ENCODE measurements at places on chromosomes 1 and 21.

DNA sequence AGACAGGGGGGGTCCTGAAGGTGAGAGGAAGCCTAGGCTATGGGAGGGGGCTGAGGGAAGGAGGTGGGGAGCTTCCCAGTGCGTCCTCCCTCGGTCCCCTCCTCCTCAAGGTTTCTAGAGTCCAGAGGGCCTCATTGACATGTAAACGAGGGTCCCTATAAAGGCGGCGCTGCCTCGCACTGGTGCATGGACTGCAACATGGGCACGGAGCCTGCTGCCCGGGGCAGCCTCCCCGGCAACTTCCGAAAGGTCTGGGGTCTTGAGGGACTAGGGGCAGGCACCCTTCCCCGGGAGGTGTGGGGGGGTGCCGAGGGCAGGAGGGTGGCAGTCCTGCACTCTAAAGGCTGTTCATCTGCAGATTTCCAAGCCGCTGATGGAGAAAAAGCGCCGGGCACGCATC, at the start of gene HES3:
TSS of gene HES3 (plus strand) at position 187 of the 400 bp plus-strand sequence. CDS start at position 374, 187 bp downstream.
- DNase-seq = no peak

DNA sequence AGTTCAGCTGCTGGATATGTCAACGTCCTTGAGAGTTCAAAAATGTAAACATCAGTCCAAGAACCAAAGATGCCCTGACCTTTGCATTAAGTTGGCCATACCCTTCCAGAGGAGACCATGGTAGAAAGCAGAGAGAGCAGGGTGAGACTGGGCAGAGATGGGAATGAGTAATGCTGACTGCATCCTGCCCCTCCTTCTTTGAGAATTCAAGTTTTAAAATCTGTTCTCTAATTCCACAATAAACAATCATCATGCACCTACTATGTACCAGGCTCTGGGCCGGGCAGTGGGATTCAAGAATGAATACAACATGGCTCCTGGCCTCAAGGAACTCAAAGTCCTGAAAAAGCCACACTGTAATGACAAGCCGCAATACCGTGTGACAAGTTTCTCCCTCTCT, 3.9 kb upstream of the HAO2 start:
- peak; percentile 20 for DNase-seq

- no peak for DNase-seq
Measured at GRCh38 chr1:80059940-80060339, 1053.4 kb upstream of the ADGRL4 start.

DNA sequence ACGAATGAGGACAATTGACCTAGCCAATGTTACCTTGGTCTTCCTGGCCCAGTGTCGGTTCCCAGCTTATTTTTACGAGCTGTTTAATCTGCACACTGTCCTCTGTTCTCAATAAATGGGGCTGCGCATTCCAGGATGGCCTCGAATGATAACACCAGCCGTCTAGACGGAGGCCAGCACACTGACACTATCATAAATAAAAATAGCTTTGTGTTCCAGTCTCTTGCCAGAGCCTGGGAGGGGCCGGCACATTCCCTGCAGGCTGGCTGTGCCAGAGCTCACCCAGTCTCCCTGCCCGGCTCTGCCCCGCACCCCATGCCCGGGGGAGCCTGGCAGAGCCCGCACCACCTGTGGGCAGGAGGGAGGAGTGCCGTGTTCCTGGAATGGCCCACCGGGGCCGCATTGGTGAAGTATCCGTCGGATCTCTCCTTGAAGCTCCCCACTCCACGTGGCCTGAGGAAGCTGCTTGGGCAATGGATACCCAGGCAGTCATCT, 92.1 kb downstream of the SPSB1 start:
- DNase-seq = no peak

DNA sequence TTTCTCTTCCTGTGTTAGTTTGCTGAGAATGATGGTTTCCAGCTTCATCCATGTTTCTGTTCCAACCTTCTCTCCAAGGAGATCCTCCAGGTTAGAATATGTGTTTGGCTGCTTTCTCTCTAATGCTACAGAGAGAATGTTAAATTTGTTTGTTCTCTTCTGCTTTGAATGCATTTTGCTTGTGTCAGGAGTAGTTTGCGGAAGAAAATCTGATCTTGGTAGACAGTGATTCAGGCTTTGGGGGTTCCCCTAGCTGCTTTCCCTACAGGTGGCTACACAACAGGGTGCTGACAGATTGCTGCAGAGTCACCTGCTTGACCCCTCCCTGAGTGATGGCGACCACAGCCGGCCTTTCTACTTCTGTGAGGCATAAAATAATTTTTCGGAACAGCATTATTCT, 41.8 kb downstream of the MACO1 start:
- no peak for DNase-seq

- no peak for DNase-seq
Measured at GRCh38 chr1:160741612-160742348, 2.7 kb downstream of the SLAMF7 start.

GRCh38 chr21:33168886-33169285, 60.9 kb upstream of the IFNAR2 start:
- DNase-seq = no peak

GRCh38 chr1:109929588-109930251, 19.1 kb downstream of the CSF1 start:
- no peak for DNase-seq

Measured in Daoy (cell line).